T-helper 17 cell (primary cell): ENCODE measurements at places on chromosomes 16 and 17. TPM values are rescaled to one million over a fixed set of nuclear protein-coding genes. Genes with fewer than 3 reads are reported as not detected.
A peak's percentile ranks its signal among the peaks of the same experiment; 100 is the strongest.

DNA sequence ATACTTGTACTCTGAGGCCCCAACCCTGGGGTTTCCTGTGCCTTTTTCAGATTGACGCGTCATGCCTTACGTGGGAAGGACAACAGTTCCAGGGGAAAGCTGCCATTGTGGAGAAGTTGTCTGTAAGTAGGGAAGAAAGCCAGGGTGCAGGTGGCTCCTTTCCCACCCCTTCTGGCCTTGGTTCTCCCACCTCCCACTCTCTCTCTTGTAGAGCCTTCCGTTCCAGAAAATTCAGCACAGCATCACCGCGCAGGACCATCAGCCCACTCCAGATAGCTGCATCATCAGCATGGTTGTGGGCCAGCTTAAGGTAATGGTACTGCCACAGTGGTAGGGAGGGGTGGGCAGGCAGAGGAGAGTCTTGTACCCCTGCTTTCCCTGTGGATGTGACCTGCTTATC is 4.6 kb upstream of the EDC4 start:
- no peak for DNase-seq

DNA sequence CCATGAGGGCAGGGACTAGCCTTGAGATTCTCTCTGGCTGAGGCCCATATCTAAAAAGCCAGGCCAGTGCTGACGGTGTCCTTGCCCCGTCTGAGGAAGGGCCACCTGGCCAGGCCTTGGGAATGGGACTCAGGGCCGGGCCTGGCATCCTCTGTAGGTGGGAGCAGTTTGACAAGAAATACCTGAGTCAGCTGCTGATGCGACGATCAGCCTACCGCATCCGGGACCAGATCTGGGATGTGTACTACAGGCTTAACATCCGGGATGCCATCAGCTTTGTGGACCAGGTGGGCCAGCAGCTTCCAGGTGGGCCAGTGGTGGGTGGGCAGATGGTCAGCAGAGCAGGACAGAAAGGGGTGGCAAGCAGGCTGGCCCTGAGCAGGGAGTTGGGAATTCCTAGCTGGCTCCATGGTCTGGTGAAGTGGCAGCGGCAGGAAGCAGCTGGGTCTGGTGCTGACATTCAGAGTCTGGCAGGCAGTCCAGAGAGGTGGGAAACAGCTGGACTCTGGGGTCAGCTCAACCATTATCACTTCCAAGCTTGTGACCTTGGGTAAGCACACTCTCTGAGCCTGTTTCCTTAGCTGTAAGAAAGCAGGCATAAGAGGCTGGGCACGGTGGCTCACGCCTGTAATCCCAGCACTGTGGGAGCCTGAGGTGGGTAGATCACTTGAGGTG is 9.5 kb downstream of the SLC9A5 start:
- no peak for DNase-seq

DNA sequence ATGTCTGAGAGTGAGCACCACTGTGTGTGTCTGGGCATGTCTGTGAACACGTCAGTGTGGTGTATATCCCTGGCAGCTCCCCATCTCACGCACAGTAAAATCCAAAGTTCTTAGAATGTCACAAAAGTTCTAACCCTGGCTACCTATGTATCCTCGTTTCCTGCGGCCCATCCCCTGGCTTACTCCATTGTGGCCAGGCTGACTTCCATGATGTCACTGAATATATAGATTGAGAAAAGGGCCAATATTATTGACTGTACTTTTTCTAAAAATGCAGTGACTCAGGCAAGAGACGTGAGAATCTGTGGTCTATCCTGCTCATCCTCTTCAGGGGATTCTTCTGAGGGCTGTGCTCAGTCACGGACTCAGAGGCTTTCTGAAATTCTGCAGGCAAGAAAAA is 963 bp upstream of the METTL22 start:
- no peak for DNase-seq

- no peak for DNase-seq
These were observed 302.2 kb upstream of the SALL1 start for GRCh38 chr16:51453251-51453650.

- no peak for DNase-seq
These were observed 72.6 kb downstream of the MGAT5B start for GRCh38 chr17:76940738-76941350.

- no peak for DNase-seq
These were observed 190.3 kb downstream of the RBFOX3 start for GRCh38 chr17:79420318-79421243.

DNA sequence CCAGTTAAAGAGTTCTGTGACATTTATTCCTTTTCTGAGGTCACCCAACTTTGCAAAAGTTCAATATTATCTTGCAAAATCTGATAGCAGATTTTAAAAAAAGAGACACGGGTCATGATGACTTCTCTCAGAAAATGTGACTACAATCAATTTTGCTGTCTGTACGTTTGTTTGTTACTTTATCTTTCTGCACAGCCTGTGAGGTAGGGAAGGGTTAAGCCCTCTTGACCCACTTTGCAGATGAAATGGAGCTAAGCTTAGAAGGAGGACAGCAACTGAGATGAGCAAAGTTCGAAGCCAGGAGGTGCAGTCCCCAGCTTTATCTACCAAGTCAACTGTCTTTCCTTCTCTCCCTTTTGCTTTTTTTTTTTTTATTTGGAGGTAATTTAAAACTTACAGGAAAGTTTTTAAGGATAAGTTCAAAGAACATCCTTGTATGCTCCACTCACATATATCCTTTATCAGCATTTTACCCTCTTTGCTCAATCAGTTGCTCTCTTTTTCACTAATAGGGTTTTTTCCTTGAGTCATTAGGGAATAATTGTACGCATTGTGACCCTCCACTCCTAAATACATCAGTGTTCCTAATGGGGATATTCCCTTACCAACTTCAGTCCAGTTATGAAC is 86.8 kb downstream of the MSI2 start:
- DNase-seq = no peak

GRCh38 chr16:74438492-74438979 is 17.3 kb upstream of the CLEC18B start:
- DNase-seq = no peak

DNA sequence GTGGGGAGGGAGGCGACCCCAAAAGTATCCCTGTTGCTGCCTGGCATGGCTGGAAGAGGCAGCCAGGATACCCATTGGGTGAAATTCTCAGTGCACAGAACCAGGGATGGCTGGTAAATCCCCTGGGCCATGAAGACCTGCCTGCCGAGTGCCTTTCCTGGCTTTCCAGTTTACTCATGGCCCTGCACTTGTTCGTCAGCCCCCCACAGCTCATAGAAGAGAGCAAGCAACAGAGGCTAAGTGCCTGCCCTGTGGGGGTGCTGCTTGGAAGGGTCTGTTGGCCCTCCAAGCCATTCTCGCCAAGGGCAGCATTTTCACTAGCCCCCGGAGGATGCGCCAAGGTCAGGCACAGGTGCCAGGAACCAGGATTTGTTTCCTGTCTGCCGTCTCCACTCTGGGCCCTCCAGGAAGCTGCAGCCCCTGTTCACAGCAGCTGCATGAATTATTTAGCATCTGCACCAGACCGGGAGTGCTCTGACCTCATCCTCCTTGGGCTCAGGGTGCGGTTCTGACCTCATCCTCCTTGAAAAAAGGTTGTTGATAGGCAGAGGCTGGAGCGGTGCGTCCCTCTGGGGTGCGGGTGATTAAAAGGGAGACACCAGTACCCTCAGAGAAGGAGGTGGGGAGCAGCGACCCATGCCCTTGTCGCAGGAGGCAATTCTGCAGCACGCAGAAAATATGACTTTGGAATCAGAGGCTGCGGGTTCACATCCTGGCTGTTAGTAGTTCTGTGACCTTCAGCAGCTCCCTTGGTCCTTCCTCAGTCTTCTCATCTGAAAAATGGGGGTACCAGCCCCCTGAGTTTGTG is 14.2 kb upstream of the CD300A start:
- no peak for DNase-seq

DNA sequence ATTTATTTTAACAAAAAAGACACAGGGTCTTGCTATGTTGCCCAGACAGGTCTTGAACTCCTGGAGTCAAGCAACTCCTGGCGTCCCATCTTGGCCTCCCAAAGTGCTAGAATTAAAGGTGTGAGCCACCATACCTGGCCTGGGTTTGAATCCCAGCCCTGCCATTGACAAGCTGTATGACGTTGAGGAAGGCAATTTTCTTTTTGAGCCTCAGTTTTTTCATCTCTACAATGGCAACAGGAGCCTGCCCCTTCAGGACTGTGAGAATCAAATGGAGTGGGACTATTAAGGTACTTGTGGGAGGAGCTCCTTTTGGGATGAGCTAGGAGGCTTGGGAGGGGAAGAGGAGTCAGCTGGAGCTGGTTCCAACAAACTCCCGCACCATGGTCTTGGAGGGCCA is 6.2 kb downstream of the RARA start:
- no peak for DNase-seq

DNA sequence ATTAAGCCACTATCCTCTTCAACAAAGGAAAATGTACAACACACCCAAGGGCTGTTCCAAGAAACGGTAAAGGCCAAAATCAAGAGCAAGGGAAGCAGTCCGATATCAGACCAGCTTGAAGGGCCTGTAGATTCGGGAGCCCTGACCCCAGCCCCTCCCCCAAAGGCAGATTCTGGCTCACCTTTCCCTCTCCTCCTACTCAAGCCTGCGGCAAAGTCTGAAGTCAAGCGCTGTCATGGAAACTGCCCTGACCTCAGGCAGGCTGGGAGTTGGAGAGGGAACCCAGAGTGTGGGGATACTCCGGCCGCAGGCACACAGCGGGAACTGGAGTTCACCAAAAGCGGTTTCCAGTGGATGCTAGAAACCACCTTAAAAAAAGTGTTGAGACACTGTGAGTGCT is 1.8 kb downstream of the ALYREF start:
- DNase-seq = no peak

- no peak for DNase-seq
These were observed 36.6 kb downstream of the KIAA0513 start for GRCh38 chr16:85064186-85064585.

GRCh38 chr16:49556606-49557446 is 183.2 kb downstream of the C16orf78 start:
- DNase-seq = no peak

DNA sequence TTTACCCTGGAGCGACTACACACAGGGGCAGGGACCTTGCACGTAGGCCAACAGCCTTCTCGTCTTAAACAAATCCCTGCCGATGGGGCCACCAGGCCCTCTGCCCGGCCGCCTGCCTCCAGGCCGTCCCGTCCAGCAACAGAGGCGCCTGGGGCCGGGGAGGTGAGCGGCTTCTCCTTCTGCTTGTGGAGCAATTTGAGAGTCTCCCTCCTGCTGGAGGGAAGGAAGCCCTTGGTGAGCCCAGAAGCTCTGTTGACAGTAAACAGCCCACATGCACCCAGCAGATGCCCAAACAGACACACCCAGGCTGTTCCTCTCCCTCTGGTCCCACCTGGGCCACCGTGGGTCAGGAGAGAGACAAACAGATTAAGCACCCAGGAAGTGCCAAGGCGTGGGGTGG is 8.1 kb downstream of the SLC43A2 start:
- no peak for DNase-seq

- no peak for DNase-seq
These were observed 37.3 kb upstream of the AXIN2 start for GRCh38 chr17:65598746-65599145.

GRCh38 chr17:17067257-17067656 is 25.0 kb downstream of the MPRIP start:
- no peak for DNase-seq

- no peak for DNase-seq
These were observed 1.9 kb upstream of the SALL1 start for GRCh38 chr16:51152691-51153576.

DNA sequence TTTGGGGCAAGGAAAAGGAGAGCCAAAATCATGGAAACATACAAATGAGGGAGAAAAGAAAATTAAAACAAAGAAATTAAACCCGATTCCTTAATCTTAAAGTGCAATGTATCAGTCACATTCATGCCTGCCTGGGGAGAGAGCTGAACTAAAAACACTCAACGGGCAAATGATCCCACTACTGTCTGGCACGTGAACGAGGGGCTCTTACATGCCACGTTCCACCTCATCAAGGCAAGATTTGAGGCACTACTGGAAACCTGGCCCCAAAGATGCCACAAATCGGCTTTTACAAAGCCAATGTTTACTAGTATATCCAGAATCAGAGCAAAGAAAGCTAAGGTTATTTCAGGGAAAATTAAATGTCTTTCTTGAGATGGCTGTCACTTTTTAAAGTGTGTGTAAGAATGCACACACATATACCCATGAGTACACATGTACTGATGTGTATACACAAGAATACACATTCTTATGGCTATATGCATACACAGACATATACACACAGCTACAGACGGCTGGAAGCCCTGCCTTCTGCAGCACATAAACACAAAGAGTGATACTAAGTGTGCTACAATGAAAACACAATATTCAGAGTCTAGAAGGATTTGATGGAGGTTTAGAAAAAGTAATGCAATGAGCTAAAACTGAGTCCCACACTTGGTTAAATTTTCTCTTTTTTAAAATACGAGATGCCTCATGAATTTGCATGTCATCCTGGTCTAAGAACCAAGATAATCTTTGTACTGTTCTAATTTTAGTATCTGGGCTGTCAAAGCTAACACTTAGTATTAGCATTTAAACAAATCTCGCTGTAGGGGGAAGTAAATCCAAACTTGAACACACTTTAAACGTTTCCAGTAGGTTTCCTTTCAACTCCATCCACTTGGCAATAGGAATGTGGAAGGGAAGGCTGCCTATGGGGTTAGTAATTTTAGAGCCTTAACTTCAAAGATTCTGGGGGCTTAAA is 85.8 kb downstream of the CYTH1 start:
- no peak for DNase-seq

GRCh38 chr16:61263400-61263799 is 772.8 kb downstream of the CDH8 start:
- no peak for DNase-seq

- DNase-seq = peak; percentile 69
These were observed 569 bp upstream of the RABEP2 start for GRCh38 chr16:28925386-28926228.

DNA sequence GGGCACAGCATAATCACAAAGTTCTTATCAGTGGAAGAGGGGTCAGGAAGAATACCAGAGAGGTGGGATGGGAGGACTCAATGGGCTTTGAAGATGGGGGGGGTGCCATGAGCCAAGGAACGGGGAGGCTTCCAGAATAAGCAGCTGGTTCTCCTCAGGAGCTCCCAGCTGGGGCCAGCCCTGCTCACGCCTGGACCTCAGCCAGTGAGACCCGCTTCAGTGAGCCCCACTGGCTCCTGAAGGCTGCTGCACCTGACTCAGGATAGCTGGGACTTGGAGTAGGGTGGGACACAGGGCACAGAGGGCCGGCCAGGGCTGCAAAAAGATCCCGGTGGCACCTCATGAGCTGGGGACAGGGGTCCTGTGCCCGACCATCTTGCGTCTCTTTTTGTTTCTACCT is 24.4 kb upstream of the ZC3H18 start:
- DNase-seq = no peak

GRCh38 chr17:67107171-67107570 is 62.8 kb downstream of the CACNG1 start:
- DNase-seq = no peak

The CAPNS2 gene
- not detected for total RNA-seq

The KRT40 gene
- total RNA-seq = not detected

The SLC7A6 gene
- 171 TPM for total RNA-seq

The PLEKHH3 gene
- total RNA-seq = 0.78 TPM

The CLEC18B gene
- 1.6 TPM for total RNA-seq

The ZNF688 gene
- 11.4 TPM for total RNA-seq

The NGFR gene
- 0.52 TPM for total RNA-seq

The MYO1D gene
- total RNA-seq = 9.1 TPM

The KRTAP2-1 gene
- total RNA-seq = not detected

The CHST4 gene
- total RNA-seq = not detected

The RRAD gene
- total RNA-seq = 0.67 TPM

The CACNG5 gene
- not detected for total RNA-seq

The GRB7 gene
- not detected for total RNA-seq
